ENCODE measurements at places on chromosomes 16 and 17.
A peak's percentile ranks its signal among the peaks of the same experiment; 100 is the strongest.

DNA sequence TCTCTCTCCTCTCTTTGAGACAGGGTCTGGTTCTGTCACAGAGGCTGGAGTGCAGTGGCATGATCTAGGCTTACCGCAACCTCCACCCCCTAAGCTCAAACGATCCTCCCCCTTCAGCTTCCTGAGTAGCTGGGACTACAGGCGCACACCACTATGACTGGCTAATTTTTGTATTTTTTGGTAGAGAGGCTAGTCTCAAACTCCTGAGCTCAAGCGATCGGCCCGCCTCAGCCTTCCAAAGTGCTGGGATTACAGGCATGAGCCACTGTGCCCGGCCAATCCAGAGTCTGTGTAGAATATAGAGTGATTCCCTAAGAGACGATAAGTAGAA lies 65.8 kb upstream of the RPH3AL start:
- no peak for DNase-seq

GRCh38 chr16:85252461-85252860 lies 140.2 kb upstream of the CIBAR2 start:
- DNase-seq, result no peak

DNA sequence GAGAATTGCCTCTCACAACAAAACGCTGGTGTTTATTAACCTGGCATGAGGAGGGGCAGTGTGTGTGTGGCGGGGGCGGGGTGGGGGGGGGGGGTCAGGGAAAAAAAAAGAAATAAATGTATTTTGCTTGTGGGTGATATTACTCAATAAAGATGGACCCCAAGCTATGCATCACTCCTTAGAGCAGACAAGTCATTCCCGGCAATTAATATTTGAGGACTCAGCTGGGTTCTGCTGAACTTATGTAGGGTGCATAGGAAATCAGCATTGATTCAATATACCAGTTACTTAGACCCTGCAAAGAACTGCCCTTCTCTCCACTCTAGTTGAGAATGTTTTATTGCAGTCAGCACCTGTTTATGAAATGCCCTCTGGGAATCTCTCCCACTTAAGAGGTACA lies 206.2 kb upstream of the MAF start:
- DNase-seq, result no peak

- DNase-seq, result no peak
These were observed 9.7 kb upstream of the ALOX15B start for GRCh38 chr17:8029121-8029520.

DNA sequence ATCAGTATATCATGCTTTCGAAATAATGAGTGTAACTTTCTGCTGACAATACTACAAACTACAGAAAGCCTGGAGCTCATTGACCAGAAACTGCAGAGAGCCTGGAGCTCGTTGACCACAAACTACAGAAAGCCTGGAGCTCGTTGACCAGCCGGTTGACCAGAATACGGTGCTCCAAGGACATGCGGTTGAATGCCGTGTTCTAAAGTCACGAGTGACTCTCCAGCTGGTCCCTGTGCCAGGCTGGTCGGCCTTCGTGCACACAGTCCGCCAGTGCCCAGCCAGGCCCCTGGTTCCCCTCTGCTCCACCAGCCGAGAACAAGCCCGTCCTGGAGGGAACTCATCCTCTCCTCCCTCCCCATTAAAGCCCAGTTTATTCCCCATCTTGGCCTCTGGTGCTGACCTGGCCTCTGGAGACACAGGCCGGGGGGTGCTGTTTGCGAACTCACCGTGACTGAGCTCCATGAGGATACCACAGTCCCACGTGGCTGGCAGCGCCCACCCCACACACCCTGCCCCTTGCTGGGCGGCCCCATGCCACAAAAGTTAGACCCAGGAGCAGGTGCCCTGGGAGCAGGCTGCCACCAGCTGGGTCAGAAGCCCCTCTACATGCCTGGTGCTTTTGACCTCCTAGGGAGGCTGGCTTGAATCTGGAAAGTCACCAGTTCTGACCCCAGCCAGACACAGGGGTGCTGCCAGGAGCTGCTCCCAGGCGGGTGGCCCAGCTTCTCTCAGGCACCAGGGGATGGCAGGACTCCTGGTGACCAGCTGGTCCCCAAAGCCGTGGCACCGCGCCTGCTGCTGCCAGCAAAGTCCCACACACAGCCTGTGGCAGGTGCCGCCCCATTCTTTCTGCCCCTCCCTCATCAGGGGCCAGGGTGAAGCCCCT lies 15.5 kb upstream of the CDH15 start:
- DNase-seq, result no peak

DNA sequence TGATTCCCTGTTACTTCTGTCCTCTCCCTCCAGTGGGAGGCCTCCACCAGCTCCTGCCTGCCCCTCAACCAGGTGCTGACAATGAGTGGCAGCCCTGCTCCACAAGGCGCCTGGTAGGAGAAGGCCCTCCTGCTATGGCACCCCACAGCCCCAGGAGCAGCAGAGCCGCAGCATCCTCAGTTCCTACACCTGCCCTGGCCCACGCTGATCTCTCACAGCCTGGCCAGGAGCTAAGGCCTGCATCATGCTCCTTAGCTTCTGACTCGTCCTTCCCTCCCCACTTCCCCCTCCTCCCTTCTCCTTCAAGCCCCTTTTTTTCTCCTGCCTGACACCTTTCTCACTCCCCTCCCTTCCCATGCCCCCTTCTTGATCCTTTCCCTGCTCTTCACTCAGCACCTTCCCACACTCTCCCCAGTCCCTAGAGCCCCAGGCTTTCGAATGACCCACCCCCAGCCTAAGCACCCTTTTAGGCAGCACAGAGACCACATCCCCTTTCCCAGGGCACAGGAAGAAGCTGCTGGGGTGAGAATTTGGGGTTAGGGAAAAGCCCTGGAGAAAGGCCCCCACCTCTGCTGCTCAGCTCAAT lies 6.5 kb downstream of the PROCA1 start:
- no peak for DNase-seq

GRCh38 chr16:85664580-85665372 lies 24.0 kb downstream of the GINS2 start:
- DNase-seq, result no peak

- peak; percentile 45 for DNase-seq
These were observed 108.5 kb upstream of the XYLT1 start for GRCh38 chr16:17578981-17579874.

- peak; percentile 55 for DNase-seq
These were observed 18.4 kb downstream of the PDILT start for GRCh38 chr16:20385844-20386832.

DNA sequence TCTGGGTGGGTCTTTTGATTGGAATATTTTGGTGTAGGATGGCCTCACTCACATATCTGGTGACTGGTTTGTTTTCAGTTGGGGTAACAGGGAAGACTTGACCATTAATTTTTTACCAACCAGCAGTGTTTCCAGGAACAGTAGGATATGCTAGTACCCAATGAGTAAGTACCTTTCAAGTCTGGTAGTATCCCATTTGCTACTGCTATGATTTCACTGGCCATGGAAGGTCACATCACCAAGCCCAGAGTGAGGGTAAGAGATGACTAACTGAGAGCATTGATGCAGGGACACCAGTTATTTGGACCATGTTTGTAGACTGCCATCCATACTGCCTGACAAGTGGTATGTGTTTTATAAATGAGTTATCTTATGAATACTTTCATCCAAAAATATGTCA lies 277.7 kb downstream of the MAP2K6 start:
- no peak for DNase-seq

GRCh38 chr17:43367737-43368242 lies 31.0 kb upstream of the ARL4D start:
- no peak for DNase-seq

- peak; percentile 50 for DNase-seq
These were observed 13.5 kb upstream of the ITGB3 start for GRCh38 chr17:47239967-47240651.

DNA sequence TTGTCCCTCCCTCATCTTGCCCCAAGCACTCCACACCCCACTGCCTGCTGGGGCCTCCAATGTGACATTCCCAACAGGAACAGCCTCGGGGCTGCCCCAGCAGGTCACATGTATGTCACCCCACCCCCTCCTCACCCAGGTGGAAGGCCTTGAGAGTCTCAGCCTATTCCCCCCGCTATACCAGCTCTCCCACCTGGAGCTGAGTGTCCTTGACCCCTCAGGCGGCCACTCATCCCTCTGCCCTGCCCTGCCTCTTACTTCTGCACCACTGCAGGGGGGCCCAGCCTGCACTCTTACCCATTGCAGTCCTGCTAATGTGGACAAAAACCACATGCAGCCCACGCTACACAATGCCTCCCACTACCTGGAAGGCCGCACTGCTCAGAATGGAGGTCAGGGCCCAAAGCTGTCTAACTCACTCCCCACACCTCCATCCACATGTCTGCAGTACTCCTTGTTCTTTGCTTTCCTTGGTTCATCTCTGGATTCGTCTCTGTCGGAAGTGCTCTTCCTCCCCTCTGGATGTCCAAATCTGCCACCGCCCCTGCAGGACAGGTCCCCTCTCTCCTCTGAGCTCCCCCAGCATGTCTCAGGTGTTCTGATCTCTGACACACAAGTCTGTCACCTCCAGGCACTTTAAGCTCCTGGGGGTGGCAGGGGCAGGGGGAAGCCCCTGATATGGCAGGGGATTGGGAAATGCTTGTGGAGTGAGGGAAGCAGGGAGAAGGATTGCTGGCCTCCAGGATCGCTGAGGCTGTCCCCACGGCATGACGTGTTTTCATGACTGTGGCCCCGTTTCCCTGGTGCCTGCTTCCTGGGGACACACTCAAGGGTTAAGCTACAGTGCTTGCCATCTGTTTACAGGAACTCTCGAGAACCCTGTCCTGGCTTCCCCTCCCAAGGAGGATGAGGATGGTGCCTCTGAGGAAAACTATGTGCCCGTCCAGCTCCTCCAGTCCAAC lies 20.8 kb downstream of the TRPV2 start:
- no peak for DNase-seq

- DNase-seq, result no peak
These were observed 60.9 kb downstream of the MRTFB start for GRCh38 chr16:14131774-14132695.

DNA sequence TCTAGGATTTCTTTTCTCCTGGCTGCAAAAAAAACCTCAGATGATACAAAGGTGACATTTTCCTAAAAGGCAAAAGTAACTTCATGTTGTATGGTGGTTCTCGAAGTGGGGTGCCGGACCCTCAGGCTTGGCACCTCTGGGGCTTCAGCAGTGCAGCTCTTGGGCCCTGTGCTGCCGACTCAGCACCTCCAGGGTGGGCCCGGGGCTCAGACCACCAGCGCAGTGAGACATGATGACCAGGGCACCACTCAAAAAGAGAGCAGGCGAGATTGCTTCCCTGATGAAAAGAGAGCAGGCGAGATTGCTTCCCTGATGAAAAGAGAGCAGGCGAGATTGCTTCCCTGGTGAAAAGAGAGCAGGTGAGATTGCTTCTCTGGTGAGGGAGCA lies 98.7 kb upstream of the ZNF750 start:
- no peak for DNase-seq

GRCh38 chr17:55264278-55264644 lies 499 bp upstream of the HLF start:
- no peak for DNase-seq

DNA sequence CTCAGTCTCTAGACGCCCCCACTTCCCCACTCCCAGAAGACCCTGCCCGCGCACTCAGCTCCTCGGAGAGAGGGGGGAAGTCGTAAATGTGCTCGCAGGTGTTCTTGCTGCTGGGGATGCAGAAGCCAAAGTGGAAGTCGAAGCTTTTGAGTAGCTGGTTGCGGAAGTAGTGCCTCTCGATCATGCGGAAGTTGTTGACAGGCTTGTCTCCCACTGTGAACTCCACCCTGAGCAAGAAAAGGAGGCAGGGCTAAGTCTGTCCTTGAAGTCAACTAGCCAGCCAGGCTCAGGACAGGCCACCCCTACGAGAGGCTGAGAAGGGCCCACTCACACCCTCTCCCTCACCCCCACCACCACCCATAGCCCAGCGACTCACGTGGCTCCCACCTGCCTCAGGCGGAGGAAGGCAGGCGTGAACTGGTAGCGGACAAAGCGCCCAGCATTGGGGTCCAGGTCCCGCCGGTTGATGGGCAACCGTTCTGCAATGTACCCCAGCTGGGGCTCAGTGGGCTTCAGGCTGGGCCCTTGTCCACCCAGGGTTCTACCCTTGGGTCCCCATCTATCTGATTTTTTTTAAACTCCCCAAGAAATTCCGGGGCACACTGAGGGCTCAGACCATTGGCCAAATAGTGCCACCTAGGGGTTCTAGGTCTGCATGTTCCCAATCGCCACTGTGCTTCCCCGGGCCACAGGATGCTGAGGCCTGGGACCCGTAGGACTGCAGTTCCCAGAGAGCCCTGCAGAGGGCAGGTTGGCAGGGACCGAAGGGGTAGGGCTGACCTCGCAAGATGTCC lies 4.6 kb downstream of the UNC119 start:
- peak; percentile 78 for DNase-seq

DNA sequence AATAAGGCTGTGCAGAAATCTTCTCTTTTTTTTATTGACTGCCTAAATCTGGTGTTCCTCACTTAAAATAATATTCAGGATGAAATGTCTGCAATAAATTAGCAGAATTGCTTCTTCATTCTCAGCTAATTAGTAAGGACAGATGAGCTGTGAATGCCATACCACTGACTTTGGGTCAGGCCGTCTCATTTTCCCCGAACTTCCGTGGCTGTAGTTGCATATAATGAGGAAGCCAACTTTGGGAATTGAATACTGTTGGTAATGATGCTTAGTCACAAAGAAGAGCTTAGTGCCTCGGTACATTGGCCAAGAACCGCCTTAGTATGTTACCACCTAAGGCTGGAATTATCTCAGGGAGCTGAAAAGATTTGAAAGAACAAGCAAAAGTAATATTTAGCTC lies 47.6 kb downstream of the NUP93 start:
- no peak for DNase-seq

All from hematopoietic multipotent progenitor cell treated with erythropoietin and hydrocortisone succinate and interleukin-3 and kit ligand, for 15 days (in vitro differentiated cells).